ENCODE measurements at places on chromosomes 16 and 17. TPM values are rescaled to one million over a fixed set of nuclear protein-coding genes. Genes with fewer than 3 reads are reported as not detected.

The BIRC5 gene
- 218 TPM for total RNA-seq

The TEX19 gene
- total RNA-seq = 2.3 TPM

The SPNS3 gene
- total RNA-seq = 1.3 TPM

The CDK5R1 gene
- total RNA-seq = 0.49 TPM

The PRDM7 gene
- not detected for total RNA-seq

The KRT20 gene
- total RNA-seq = not detected

The SLC52A1 gene
- not detected for total RNA-seq

The CPHXL2 gene
- not detected for total RNA-seq

The CDRT15L2 gene
- total RNA-seq = not detected

The CYGB gene
- total RNA-seq = 14.0 TPM

The CDH3 gene
- not detected for total RNA-seq

The RNF222 gene
- total RNA-seq = not detected

The DNAH2 gene
- total RNA-seq = not detected

The KIFC3 gene
- total RNA-seq = 322 TPM

The KLHL10 gene
- total RNA-seq = not detected

The CD7 gene
- total RNA-seq = not detected

The HNF1B gene
- not detected for total RNA-seq

The RPA1 gene
- total RNA-seq = 34.6 TPM

The SMPD3 gene
- total RNA-seq = not detected

The WNT3 gene
- total RNA-seq = 5.6 TPM

The EVPL gene
- not detected for total RNA-seq

Measured in MG63 (cell line).